ENCODE measurements at places on chromosomes 13 and 19.
A peak's percentile ranks its signal among the peaks of the same experiment; 100 is the strongest.

GRCh38 chr19:55493052-55493644 lies 4.9 kb downstream of the SSC5D start:
- DNase-seq, result no peak

GRCh38 chr13:30685987-30686386 lies 49.4 kb upstream of the ALOX5AP start:
- DNase-seq, result no peak

GRCh38 chr19:50046649-50047503 lies 21.1 kb downstream of the ZNF473 start:
- DNase-seq, result peak; percentile 28

DNA sequence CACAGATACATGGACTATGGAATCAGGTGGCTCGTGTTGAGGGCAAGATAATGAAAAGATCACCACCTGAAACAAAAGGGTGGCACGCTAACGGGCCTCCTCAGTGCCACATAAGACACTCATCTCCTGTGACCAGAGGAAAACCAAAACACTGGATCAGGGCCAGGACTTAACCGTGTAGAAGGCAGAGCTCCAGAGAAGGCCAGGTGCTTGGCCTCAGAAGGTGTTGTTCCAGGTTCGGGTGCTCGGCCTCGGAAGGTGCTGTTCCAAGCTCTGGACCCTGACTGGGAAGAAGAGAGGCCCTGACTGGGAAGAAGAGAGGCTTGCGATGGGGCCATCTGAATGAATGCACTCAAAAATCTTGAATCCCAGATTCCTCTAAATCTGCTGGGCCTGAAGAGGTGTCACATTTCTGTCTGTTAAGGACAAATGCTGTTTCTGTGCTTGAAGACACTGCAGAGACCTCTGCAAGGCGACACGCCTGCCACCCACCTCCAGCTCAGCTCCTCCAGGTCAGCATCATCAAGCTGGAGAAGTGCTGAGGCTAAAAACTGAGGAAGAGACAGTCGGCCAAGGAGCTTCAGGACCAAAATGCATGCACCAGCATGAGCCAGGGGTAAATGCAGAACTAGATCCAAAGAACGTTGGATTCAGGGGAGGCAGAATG lies 2.7 kb upstream of the RASA3 start:
- DNase-seq, result no peak

DNA sequence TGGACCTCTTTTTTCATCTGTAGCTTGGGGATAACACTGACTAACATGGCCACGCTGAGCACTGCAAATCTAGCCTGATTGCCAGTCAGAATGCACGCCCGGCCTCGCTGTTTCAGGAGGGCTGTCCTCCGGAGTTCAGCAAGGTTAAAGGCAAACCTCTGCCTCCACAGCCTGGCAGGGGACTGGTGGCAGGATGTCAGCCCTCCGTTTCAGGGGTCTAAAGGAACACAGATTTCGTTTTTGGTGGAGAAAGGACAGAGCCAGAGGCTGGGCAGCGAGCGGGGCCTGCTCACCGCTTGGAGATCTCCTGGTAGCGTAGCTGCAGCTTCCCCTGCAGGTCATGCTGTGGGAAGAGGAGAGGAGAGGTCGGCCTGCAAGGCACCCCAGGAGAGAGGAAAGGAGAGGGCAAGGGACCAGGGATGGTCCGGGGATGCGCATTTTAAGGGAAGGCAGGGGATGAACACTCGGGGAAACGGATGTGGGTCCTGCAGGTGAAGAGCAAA lies 560 bp downstream of the NDUFA7 start:
- peak; percentile 17 for DNase-seq

DNA sequence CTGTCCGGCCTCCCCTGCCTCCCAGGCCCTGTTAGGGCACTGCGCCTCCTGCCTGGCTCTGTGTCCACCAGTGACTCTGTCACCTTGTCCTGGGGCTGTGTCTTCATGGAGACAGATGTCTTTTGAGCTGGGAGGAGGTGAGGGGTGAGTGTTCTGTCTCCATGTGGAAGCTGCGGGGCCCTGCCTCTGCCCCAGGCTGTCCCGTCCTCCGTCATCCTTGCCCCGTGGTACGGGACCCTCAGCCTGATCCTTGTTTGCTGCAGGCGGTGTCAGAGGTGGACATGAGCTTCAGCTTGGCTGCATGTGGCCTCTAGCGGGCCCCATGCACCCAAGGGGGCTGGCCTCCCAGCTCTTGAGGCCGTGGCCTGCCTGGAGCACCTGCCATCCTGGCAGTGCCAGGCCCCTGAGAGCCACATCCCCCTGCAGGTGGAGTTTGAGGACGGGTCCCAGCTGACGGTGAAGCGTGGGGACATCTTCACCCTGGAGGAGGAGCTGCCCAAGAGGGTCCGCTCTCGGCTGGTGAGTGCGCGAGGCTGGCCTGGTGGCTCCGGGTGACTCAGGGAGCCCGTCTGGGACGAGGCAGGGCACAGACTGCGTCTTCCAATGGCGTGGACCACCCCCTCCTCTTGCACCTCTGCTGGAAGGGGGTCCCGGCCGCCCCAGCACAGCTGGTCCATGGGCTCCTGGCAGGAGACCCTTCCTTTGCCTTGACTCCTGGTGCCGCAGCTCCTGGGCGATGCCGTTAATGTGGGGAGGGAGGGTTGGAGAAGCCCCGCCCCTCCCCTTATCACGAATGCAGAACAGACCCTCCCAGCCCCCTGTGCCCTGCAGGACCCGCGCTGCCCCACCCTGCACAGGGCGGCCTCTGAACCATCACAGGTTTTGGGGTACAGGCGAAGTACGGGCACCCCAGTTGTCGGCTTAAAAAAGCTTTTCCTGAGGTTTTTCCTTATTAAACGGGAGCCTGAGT lies 181.3 kb downstream of the KDM4B start:
- no peak for DNase-seq

DNA sequence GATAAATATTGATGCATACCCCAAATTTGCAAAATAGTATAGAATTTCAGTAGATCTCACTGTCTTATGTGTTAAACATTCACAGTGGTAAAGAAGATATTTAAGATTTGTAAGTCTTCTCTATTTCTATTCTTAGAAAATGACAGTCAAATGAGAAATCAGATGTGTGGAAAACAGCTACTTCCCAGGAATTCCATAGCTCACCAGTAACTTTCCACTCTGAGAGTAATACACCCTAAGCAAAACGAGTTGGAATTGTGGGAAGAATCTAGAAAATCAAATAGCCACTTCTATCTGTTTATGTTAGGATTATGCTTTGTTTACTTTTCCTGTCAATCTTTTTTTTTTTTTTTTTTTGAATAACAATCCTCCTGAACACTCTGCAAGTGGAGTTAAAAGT lies 69.1 kb downstream of the FLT1 start:
- DNase-seq, result no peak

- peak; percentile 42 for DNase-seq
Measured at GRCh38 chr13:27830010-27830409, 37.7 kb downstream of the GSX1 start.

All from hematopoietic multipotent progenitor cell (in vitro differentiated cells).